ENCODE measurements at places on chromosomes 6 and 20.

DNA sequence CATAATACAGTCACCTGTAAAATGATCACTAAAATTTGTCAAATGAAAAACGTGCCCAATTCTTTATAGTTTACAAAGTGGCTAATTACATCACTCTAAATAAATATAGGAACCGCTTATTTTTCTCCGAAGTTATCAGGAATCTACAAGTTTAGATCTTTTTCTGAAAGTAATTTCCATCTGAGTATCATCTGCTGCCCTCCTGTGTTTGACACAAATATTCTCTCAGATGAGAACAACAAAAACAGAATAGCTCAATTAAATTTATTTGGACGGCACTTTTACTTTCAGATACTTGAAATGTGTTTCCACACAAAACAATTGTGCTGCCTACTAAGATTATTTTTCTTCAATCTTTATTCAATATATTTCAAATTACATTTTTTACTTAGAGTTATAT is 5.0 kb downstream of the SF3B5 start:
- no peak for DNase-seq

GRCh38 chr6:39876826-39877225 is 57.4 kb downstream of the MOCS1 start:
- DNase-seq, result no peak

DNA sequence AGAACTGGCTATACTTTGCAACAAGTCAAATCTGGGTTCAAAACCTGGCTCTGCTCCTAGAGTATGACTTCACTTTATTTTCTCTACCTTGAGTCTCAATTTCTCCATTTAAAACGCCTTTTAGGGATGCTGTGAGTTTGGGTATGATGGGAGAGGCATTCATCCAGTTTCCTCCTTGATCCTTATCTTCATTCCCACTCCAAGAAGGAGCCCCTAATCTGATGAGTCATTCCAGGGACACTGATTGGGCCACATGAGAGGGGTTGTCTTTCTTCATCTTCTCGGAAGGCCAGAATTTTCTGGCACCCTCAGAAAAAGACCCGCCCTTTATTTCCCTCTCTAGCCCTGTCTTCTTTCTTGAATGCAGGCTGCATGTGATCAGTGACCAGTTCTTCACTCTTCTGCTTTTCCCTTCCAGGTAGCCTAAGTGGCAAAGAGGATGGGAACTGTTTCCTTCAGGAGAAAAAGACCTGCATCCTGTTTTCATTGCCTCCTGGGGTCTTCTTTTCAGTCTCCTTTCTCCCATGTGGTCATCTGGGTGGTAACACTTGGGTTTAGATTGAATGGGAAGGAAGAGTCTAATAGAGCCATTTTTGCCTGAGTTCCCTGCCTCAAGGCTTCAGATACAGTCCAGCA is 32.1 kb upstream of the PNRC1 start:
- no peak for DNase-seq

- DNase-seq, result no peak
These were observed 1.5 kb upstream of the COL9A3 start for GRCh38 chr20:62815066-62815991.
